ENCODE measurements at places on chromosomes 1 and 21. TPM values are rescaled to one million over a fixed set of nuclear protein-coding genes. Genes with fewer than 3 reads are reported as not detected.

Gene TTLL10
- total RNA-seq, result 0.41 TPM

Gene PPIAL4G
- total RNA-seq, result not detected

Gene SMIM1
- 5.4 TPM for total RNA-seq

Gene NECTIN4
- 1.7 TPM for total RNA-seq

DNA sequence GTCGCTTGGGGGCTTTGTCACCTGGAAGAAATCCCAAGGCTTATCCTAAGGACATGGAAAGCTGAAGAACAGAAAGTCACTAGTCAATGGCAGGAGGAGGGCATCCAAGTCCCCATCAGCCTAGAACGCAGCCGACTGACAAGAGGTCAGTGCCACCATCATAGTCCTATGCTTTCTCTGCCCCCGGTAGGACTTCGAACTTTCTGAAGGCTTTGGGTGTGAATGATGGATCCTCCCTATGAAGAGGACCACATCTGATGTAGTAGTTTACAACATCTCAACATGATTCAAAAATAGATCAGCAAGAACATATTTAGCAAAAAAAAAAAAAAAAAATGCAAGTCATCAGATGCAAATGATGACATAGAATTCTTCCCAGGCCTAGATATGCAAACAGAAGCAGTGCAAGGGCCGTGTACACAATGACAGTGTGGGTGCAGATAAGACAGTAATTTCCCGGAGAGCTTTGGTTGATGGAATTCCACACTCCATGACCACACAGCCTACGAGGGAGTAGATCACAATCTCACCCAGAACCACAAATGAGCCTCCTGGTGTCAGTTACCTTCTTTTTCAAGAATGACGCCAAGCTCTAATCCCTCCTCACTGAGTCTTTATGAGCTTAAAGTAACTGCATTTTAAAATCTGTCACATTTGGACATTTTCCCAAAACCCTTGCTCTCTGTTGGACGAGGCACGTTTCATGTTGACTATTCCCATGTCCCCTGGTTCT is 88.2 kb downstream of the PSMG1 start:
- no peak for DNase-seq
- H3K4me1 ChIP-seq, result no peaks in the 10 kb centered on the region
- H3K27ac ChIP-seq, result no peak overlapping the region
- no peaks in the 10 kb centered on the region for H3K27me3 ChIP-seq
- no peak overlapping the region for H3K4me3 ChIP-seq

DNA sequence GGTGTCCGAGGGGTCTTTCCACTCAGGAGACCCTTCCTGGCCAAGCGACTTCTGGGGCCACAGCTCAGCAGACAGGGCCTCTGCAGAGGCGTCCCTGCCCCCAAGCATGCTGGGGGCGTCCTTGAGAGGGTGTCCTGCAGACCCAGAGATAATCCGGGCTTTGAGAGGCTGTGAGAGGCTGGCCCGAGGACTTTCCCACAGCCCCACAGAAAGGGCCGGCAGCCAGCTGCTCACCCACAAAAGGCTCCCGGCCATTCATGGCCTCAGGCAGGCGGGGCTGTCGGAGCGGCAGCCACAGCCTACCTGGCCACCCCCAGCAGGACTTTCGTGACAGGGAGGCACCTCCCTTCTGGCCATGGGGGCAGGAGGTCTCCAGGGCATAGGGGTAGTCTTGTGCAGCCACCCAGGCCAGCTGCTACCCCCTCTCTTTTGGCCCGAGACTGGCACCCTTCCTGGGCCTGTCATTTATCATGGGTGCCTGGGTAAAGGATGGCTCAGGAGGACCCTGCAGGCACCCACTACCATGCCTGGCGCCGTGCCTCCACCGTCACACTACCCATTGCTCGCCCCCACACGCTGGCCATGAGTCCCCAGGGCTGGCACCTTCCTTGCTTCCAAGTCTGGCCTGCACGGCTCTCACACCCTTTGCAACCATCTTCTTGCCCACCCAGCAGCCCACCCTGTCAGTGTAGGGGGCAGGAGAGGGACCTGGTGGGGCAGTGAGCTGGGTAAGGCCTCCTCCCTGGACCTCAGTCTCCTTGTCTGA is 11.1 kb upstream of the TNFRSF14 start:
- no peak for DNase-seq
- peaks cover 6% of the 10 kb centered on the region for H3K4me1 ChIP-seq
- no peaks in the 10 kb centered on the region for H3K27me3 ChIP-seq
- H3K27ac ChIP-seq, result no peak overlapping the region
- no peaks in the 10 kb centered on the region for H3K36me3 ChIP-seq

GRCh38 chr21:33974513-33975468 is 59.2 kb upstream of the ATP5PO start:
- no peaks in the 10 kb centered on the region for H3K27me3 ChIP-seq
- H3K4me1 ChIP-seq, result no peaks in the 10 kb centered on the region
- H3K36me3 ChIP-seq, result no peaks in the 10 kb centered on the region
- no peak for DNase-seq
- H3K4me3 ChIP-seq, result no peak overlapping the region
- no peak overlapping the region for H3K27ac ChIP-seq

DNA sequence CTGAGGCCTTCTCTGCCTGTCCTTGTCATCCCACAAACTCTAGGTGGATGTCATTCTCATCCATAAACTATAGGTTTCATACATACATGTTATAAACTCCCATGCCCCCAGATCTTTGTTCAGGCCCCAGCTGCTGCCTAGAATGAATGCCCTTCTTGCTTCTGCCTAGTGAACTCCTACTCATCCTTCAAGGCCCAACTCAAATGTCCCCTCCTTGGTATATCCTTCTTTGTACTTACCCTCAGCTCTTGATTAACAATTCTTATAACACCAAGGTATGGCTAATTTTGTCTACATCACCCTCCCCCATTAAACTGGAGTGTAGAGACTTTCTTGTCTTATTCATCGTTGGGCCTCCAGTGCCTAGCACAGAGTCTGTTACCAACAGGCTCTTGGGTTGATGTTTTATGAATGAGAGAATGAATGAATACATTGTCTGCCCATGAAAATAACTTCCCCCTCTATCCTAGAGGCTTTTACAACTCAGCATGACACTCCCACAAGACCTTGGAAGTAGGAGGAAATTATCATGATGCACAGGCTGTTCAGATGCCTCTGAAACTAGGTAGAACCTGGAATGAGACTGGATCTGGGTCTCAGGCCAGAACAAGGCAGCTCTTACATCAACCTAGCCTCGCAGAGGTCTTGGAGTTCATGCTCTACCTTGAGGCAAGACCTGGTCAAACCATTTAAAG is 26.9 kb downstream of the EPHB2 start:
- H3K36me3 ChIP-seq, result no peaks in the 10 kb centered on the region
- H3K27me3 ChIP-seq, result no peaks in the 10 kb centered on the region
- H3K27ac ChIP-seq, result no peak overlapping the region
- H3K4me3 ChIP-seq, result no peak overlapping the region
- no peak for DNase-seq
- H3K4me1 ChIP-seq, result no peaks in the 10 kb centered on the region
